Retinal pigment epithelial cell (primary cell): ENCODE measurements at places on chromosomes 13 and 19.

- no peak for DNase-seq
Measured at GRCh38 chr13:26458196-26458749, 99.2 kb upstream of the WASF3 start.

GRCh38 chr13:66565279-66565678, 664.9 kb downstream of the PCDH9 start:
- DNase-seq: no peak

DNA sequence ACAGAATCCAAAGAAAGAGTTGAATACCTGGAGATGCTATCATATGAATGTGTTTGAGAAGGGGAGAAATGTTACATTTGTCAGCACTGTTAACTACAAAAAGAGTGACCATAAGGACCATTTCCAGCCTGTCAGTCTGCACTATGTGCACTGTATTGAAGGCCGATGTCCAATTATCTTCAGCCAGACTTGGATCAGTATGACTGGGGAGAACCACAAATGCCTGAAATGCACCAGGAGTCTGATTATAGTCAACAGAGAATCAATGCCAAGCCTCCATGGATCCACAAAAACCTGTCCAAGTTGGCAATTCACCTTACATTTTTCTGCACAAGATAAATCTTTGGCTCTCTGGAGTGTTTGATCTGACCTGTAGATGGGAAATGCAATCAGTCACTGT, 697.5 kb upstream of the SGCG start:
- DNase-seq: no peak

- no peak for DNase-seq
Measured at GRCh38 chr19:44624840-44625354, 11.5 kb downstream of the IGSF23 start.

DNA sequence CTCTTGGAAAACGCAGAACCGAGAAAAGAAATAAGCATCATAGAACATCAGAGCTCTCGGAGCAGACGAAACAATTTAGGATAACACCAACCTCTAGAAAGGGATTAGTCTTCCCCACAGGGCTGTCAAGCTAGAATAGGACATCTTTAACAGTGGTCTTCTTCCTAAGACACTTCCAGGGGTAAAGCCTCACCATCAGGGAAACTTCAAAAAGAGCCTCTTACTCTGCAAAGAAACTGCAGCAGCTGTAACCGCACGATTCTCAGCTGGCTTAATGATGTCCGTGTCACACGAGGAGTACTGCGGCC, 642 bp downstream of the ZNF571 start:
- DNase-seq: no peak

DNA sequence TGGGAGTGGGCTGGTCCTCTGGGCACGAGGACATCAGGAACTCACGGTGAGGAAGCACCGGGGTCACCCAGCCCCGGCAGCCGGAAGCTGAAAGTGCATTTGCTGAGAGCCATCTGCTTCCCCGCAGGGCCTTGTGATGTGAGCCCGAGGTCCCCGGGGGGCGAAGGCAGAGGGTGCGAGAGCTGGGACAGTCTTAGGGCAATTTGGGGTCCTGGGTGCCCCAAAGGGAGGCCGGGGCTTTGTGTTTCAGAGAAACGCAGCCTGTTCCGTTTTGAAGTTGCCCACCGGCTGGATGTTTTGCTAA, 4.8 kb downstream of the F2RL3 start:
- no peak for DNase-seq

DNA sequence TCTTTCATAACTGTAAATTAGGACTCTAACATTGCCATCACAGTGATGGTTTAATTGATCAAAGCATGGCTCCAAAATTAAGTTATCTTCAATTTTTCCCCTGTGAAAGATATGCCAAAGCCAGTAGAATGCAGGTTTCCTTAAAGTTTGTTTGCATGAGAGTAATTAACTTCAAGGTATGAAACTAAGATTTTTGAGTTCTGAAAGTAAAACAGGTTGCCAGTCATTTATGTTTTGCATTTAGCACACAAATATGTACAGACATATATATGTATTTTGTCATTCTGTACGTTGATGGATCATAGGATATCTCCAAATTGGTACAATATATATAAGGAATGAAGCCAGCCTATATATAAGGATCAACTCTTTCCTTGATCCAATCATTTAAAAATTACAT, 23.6 kb upstream of the NDFIP2 start:
- no peak for DNase-seq

DNA sequence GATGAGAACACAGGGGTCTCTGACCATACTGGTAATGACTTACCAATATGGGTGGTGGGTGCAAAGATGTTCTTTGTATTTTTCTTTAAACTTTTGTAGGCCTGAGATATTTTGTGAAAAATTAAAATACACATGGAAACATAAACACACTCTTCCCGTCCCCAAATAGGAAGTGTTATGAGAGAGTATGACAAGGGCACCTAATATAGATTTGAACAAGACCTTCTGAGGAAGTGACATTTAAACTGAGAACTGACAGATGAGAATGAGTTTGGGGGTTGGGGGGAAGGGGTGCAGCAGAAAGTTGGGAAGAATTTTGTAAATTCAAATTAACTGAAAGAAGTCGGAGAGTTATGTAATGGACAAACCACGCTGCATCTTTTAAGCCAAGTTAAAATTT, 224.2 kb downstream of the RGCC start:
- DNase-seq: no peak

- DNase-seq: no peak
Measured at GRCh38 chr13:24064371-24064770, 96.1 kb upstream of the SPATA13 start.

- no peak for DNase-seq
Measured at GRCh38 chr13:105063676-105064075, 1471.8 kb downstream of the EFNB2 start.

DNA sequence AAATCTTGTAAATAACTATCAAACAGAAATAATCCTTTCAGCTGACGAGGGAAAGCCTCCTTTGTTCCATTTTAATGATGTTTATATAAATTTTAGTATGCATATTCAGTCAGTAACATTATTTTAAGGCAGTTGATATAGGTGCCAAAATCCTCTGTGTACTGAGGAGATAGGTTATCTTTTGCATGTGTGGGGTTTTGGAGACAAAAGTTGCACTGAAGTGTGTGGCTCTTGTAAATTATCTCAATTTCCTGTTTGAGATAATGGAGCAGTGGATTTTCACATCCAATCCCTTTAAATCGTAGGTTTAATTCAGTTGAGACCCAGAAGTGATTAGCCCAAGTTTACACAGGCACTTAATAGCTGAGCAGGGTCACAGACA, 106.6 kb downstream of the RGCC start:
- DNase-seq: no peak

GRCh38 chr19:31531326-31531725, 182.1 kb upstream of the TSHZ3 start:
- no peak for DNase-seq

- no peak for DNase-seq
Measured at GRCh38 chr19:6739883-6740588, 556 bp downstream of the TRIP10 start.

- DNase-seq: no peak
Measured at GRCh38 chr19:45919678-45920077, 5.1 kb upstream of the NANOS2 start.

- no peak for DNase-seq
Measured at GRCh38 chr13:44660050-44660449, 83.9 kb upstream of the TSC22D1 start.

DNA sequence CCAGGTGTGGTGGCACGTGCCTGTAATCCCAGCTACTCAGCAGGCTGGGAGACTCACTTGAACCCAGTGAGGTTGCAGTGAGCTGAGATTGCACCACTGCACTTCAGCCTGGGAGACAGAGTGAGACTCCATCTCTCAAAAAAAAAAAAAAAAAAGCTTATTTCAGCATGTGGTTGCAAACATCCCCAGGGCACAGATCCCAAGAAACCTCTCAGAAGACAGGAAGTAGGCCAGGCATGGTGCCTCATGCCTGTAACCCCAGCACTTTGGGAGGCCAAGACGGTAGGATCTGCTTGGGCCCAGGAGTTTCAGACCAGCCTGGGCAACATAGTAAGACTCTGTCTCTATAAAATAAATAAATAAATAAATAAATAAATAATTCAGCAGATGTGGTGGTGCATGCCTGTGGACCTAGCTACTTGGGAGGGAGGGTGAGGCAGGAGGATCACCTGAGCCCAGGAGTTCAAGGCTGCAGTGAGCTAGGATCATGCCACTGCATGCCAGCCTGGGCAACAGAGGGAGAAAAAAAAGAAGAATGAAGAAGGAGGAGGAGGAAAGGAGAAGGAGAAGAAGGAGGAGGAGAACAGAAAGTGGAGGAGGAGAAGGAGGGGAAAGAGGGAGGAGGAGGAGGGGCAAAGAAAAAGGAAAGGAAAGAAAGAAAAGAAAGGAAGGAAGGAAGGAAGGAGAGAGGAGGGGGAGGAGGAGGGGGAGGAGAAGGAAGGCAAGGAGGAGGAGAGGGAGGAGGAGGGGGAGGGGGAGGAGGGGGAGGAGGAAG, 4.3 kb upstream of the LRRC8E start:
- DNase-seq: no peak

- no peak for DNase-seq
Measured at GRCh38 chr13:39329182-39329639, 273.8 kb downstream of the LHFPL6 start.

DNA sequence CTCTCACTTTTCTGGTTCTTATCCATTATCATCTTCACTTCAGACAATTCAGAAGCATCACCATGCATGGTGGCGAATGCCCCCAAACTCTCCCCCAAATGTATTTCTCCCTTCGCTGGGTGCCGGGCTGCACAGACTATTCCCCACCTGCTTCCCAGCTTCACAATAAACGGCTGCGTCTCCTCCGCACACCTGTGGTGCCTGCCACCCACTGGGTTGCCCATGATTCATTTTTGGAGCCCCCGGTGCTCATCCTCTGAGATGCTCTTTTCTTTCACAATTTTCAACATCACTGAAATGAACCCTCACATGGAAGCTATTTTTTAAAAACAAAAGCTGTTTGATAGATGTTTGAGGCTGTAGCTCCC, 2.8 kb upstream of the F10 start:
- no peak for DNase-seq

DNA sequence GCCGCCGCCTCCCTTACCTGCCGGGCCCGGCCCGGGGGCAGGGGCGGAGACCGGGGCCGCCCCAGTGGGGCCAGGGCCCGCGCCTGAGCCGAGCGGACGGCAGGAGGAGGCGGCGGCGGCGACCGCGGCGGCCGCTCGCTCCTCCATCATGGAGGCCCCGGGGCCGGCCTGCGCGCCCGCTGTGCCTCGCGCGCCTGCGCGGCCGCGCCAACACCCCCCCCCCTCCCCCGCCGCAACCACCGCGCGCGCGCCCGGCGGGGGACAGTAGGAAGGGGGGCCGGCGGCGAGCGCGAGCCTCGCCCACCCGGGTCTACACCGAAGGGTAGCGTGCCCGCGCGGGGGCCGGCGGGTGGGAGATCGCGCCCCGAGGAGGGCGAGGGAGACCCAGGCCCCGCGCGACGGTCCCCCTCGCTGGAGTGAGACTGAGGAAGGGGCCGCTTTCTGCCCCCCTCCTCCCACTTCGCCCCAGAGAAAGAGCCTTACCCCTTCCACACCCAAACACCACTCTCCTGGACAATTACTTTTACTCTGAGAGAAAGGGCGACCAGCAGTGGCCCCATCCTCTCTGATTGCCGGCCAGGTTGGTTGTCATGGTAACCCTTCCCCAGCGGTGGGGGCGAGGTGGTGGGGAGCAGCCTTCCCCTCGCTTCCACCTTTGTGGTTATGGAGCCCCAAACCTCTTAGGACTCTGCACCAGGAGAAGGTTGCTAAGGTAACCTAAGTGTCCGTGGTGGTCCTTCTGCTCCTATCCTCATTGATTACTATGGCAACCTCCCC, at the start of gene STRN4:
Gene STRN4 (minus strand): TSS at position 170 of the 777 bp plus-strand sequence. CDS start 20 bp downstream, at position 150.
- no peak for DNase-seq

- DNase-seq: no peak
Measured at GRCh38 chr13:93715866-93716265, 489.3 kb downstream of the GPC6 start.

GRCh38 chr13:52786766-52787165, 47.1 kb upstream of the CNMD start:
- no peak for DNase-seq

GRCh38 chr19:39428283-39429112, 7.3 kb downstream of the RPS16 start:
- peak; percentile 60 for DNase-seq

DNA sequence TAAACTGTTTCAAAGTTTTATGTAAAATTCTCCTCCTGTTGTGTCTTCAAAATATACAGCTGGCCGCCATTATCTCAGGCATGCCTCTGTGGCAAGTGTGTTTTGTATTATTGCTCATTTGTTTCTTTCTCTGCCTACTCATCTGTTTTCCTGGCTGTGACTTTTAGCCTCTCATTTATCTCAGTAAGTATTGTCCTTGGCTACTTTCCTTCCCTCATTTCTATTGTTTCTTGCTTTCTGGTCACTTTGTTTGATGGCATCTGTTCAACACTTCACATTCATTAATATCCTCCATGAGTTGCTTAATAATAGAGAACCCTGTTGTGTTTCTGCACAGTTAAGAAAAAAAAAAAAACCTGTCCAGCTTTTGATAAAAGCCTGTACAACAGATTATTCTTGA, 869.4 kb downstream of the PCDH17 start:
- DNase-seq: no peak

GRCh38 chr19:45439190-45439568, 15.5 kb upstream of the ERCC1 start:
- no peak for DNase-seq

GRCh38 chr19:2507109-2507508, 31.2 kb downstream of the GADD45B start:
- DNase-seq: no peak

DNA sequence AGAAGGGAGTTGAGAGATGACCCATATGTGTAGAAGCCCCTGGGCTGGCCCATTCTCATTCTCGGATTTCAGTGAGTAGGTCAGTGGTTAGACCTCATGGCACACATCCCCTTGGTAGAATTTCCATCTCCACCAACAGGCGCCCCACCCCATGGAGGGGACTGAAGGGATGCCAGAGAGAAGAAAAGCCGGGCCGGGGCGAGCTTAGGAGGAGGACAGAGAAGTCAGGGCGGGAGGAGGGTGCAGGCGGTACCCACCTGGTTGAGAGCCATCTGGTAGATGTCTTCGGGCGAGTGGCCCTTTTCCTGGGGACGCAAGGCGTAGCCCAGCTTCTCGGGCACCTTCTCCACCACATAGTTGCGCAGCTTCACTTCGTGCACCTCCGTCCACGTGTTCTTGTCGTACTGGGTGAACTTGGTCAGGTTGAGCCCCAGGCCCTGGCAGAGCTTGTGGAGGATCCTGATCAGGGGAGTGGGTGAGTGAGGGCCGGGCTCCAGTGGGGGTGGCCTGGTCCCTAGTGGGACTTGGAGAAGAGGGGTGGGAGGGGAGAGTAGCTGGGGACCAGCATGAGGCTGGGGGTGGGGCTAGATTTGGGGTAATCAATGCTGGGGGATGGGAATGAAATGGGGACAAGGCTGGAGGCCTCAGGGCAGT, 2.5 kb downstream of the IL4I1 start:
- no peak for DNase-seq

DNA sequence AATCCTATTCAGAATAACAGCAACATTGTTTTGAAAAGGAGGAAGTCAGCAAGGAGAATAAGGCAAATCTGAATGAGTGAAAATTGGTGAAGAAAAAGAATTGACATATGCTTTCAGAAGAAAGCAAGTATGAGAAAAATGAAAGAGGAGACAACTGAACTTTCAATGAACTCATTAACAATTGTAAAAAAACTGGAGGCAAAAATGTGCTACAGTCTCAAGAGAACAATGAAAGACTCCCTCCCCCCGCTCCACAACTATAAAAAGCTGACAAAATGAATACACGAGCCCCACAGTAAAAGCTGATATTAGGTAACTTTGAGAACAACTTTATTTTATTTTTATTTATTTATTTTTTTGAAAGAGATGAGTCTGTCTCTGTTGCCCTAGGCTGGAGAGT, 373.1 kb downstream of the DIAPH3 start:
- DNase-seq: no peak
